ENCODE measurements at places on chromosomes 12 and 14.

GRCh38 chr14:68957775-68958174 lies 21.3 kb downstream of the ACTN1 start:
- no peak for DNase-seq

GRCh38 chr14:55780156-55780946 lies 200.3 kb downstream of the KTN1 start:
- DNase-seq: no peak

DNA sequence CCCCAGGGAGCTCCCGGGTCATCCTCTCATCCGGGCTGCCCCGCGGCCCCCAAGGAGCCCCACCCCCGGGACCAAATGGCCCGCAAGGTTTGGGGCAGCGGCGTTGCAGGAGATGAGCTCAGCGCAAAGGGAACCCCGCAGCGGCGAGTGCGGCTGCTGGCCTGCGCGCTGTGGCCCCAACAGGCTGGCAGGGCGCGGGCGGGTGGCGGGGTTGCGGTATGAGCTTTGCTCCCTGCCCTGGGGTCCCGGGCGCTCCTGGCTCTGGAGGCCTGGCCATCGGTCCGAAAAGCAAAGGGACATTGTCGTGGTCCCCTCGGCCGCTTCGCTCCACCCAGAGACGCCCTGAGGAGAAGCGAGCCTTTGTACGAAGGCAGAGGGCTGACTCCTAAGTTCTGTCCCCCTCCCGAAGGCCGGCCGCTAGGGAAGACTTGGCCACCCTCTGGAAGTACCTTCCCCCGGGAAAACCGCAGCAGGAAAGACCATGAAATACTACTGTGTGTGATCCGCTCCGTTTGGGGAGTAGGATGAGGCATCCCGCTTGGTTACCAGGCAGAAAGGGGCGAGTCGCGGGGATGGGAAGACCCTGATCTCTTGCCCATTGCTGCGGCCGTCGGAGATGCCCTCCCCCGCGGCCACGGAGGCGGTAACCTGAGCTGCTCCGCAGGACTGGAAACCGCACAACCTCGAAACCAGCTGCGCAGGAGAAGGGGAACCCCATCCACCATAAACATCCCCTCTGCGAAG lies 620 bp upstream of the NID2 start:
- DNase-seq: no peak

DNA sequence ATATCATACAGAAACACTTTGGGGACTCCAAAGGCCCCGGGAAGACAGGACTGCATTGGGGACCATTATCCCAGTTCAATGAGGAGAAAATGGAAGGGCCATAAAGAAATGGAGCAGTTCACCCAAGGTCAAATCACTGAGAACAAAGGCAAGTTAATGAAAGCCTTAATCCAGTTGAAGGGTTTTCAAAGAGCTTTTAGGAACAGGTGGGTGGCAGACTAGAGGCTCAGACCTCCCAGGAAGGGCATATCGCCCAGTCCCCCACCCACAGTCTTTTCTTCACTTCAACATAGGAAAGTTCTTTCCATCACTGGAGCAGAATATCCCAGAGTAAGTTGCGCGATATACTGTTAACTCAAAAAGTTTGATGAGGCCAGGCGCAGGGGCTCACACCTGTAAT lies 136.1 kb upstream of the CCND2 start:
- DNase-seq: no peak

GRCh38 chr14:37658156-37658555 lies 62.7 kb downstream of the TTC6 start:
- DNase-seq: no peak

- no peak for DNase-seq
Measured at GRCh38 chr12:30978639-30979038, 52.1 kb downstream of the TSPAN11 start.

DNA sequence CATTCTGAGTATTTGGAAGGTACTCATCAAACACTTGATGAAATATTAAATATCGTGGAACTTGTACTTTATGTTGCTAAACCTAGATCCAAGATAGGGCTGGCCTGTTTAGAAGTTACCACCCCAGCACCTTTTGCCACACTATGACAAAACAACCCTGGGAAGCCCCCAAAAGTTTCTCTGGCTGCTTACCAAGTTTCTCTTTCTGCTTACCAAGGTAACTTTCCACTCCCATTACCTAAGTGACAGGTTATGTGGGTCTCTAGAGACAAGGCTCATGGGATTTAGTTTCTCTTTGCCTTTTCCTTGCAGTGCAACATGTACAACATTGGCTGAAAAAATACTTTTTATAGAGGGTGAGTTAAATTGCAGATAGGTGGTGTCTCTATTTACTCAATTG lies 28.9 kb upstream of the PPM1A start:
- DNase-seq: no peak

GRCh38 chr14:60092526-60092920 lies 800 bp downstream of the PCNX4 start:
- DNase-seq: peak; percentile 9

DNA sequence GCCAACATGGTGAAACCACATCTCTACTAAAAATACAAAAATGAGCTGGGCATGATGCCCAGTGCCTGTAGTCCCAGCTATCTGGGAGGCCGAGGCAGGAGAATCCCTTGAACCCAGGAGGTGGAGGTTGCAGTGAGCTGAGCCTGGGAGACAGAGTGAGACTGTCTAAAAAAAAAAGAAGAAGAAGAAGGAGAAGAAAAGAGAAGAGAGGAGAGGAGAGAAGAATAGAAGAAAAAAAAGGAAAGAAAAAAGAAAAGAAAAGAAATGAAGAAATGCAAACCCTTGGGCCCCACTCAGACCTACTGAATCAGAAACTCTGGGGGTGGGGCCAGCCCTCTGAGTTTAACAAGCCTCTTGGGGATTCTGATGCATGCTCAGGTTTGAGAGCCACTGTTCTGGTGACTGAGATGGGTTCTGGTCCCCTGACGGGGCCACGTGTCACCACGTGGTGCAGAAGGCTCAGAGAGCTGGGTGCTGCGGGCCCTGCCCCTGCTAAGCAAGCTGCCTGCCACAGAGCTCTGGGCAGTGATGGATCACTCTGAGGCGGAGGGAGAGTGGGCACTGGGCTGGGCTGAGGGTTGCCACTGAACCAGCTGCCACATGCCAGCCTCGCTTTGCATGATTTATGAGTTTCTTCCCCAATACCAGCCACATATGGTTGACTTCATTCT lies 37.5 kb downstream of the ERH start:
- DNase-seq: no peak

GRCh38 chr12:131643631-131644452 lies 67.0 kb upstream of the SFSWAP start:
- no peak for DNase-seq

GRCh38 chr14:101231828-101232227 lies 328.3 kb upstream of the RTL1 start:
- no peak for DNase-seq

GRCh38 chr12:13256692-13257045 lies 60.1 kb downstream of the EMP1 start:
- no peak for DNase-seq

GRCh38 chr14:99971087-99971940 lies 93.9 kb upstream of the EVL start:
- peak; percentile 65 for DNase-seq

DNA sequence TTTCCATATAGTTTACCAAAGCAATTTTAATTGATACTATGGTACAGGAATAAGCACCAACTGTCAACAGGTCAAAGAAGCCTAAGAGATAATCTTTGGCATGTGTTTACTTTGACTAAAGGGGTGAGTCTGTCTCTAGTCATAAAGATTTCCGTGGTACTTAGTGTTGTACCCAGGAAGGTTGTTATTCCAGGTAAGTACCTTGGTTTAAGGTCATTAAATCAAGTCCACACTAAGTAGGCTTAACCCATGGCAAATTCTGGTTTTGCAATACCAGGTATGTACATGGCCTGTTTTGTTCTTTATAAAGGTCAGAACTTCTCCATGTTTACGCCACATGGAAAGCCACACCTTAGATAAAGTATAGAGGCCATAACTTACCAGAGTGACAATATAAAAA lies 10.0 kb downstream of the MAX start:
- no peak for DNase-seq

DNA sequence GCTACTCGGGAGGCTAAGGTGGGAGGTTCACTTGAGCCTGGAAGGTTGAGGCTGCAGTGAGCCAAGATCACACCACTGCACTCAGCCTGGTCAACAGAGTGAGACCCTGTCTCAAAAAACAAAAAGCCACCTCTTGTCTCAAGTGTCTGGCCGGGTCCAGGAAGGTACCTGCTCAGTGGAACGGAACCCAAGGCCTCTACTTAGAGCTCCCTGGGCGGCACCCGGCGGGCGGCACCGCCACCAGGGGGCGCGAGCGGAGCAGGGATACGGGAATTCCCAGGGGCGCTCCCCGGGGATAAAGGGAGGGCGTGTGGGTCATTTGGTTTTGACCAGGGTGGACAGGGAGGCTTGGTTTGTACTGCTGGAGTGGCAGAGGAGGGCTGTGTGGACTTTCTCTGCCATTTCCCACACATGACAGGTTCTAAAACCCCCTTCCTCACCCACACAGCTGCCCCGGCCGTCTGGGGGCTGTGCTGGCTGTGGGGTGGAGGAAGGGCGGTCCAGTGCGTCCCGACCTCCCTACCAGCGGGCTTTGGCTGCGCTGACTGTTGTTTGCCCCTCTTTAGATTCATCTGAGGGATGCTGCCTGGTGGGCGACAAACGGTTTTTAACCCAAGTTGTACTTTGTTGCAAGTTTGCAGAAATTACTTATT lies 91.4 kb downstream of the SETD3 start:
- DNase-seq: no peak

GRCh38 chr12:79655036-79655435 lies 35.7 kb downstream of the PAWR start:
- DNase-seq: no peak

DNA sequence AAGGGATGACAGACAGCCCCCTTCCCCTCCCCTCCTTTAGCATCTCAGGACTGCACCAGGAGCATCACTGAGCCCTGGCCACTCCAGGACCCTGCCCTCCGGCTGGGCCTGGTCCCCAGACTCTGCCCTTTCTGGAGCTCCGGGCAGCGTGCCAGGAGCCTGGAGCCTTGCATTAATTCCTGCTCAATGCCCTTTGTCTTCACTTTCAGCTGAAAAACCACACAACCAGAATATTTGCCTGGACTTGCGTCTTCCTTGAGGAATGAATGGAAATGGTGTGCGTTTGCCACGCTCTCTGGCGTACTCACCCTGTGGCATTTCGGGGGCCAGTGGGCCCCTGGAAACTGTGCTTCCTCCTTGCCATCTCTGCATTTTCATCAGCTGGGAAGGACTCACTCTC lies 8.5 kb upstream of the RFLNA start:
- DNase-seq: no peak

DNA sequence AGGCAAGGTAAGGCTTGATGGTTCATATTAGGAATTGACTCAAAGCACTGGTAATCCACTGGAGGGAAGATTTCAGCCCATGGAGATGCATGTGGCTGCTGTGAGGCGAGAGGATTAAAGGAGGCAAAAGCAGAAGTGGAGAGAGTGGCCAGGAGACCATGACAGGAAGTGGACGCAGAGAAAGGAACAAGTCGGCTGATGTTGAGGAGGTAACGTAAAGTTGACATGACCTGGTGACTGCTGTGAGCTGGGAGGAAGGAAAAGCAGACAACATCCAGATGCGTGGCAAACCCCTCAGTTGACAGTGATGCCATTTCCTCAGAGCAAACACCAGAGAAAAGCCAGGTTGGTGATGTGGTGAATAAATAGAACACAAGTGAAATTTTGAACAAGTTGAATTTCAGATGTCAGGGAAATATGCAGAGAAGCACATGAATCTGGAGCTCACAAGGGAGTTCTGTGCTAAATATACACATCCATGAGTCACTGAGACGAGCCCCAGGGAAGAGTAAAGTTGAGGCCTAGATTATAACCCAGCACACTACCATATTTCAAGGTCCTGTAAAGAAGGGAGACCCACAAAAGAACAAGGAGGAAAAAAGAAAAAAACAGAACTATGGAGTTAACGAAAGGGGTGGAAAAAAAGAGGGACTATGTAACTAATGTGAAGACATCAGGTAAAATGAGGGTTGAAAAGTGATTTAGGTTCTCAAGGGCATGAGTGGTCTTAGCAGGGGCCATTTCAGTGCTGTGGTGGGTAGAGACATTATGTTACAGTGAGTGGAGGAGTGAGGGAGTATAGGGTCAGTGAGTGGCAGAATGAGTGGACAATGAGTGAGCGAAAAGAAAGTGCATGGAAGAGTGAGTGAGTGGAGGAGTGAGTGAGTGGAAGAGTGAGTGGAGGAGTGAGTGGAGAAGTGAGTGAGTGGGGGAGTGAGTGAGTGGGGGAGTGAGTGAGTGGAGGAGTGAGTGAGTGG lies 61.6 kb upstream of the GZMB start:
- no peak for DNase-seq

- DNase-seq: peak; percentile 37
Measured at GRCh38 chr12:122726080-122726558, 4.5 kb downstream of the HCAR1 start.

- no peak for DNase-seq
Measured at GRCh38 chr14:20559461-20559904, 1.4 kb downstream of the RNASE9 start.

GRCh38 chr12:70180130-70180529 lies 63.1 kb upstream of the CNOT2 start:
- DNase-seq: no peak

DNA sequence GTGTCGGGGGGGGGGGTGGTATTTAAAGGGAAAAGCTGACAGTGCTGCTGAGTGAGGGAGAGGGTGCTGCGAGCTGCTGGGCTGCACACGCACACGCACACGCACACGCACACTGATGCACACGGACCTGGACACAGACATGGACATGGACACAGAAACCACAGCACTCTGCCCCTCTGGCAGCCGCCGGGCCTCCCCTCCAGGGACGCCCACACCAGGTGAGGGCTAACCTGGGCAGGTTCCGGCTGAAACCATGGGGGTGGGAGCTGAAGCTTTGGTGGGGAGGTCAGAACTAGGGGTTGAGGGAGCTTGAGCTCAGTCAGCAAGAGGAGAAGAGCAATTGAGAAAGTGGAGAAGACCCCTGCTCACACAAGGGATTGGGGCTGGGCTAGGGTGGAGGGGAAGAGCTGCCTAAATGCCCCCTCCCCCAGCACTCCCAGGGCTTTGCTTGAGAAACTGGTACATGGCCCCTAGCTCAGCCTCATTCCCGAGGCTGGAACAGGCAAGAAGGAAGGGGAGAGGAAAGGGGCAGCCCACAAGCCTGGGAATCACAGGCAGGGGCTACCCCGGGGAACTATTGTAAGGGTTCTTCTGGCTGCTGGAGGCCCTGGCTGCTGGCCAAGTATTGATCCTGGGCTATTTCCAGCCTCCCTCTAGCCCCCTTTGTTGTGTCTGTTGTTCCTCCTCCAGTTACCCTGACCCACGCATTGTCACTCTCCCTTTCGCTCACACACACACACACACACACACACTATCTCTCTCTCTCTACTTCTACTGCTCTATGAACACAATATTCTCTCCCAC lies at the start of gene REM2:
TSS of gene REM2 (plus strand) at position 50 of the 804 bp plus-strand sequence. CDS start at position 116, 66 bp downstream.
- DNase-seq: no peak

- no peak for DNase-seq
Measured at GRCh38 chr14:61615743-61616523, 79.4 kb upstream of the HIF1A start.

- peak; percentile 47 for DNase-seq
Measured at GRCh38 chr14:75561013-75561432, 17.4 kb upstream of the FLVCR2 start.

- DNase-seq: no peak
Measured at GRCh38 chr12:69095765-69096477, 143.4 kb upstream of the CPSF6 start.
